Activated gamma-delta T cell treated with Interleukin-2 at 50 U/mL for 16 hours (primary cell): ENCODE measurements at places on chromosomes 1 and 21.

GRCh38 chr1:246631426-246631825, 65.2 kb downstream of the CNST start:
- no peak for DNase-seq

GRCh38 chr1:95951371-95952102, 717.5 kb downstream of the RWDD3 start:
- DNase-seq = no peak

GRCh38 chr1:16072616-16073484, 601 bp downstream of the FAM131C start:
- no peak for DNase-seq

DNA sequence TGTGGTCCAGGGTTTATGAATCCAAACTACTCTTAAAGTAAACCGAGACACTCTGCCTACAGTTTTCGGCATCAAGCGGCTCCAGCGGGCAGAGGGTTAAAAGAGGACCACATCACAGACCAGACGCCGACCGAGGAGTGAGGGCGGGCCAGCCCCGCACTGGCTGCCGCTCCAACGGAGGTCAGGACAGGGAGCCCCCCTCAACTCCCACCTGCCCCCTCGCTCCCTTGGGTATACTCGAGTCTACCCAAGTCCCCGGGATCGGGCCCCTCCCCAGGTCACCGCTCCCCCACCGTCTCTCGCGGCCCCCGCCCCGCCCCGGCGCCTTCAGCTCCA, 312 bp downstream of the ARNT start:
- no peak for DNase-seq

DNA sequence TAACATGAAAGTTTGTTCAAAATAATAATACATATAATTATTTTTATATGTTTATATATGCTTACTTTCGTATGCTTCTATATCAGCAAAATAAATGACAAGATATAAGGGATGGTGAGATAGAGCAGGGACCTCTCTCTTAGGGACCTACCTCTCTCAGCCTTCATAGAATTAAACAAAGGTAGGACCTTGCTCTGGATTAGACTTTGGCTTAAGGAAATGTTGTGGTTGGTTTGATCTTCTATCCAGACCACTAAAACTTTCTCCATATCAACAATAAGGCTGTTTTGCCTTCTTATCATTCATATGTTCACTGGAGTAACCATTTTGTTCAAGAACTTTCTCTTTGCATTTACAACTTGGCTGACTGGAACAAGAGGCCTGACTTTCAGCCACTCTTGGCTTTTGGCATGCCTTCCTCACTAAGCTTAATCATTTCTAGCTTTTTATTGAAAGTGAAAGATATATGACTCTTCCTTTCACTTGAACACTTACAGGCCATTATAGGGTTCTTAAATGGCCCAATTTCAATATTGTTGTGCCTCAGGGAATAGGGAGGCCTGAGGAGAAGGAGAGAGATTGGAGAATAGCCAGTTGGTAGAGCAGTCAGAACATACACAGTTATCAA, 14.4 kb downstream of the FRRS1 start:
- DNase-seq = no peak

- no peak for DNase-seq
Measured at GRCh38 chr1:29602203-29602602, 365.9 kb downstream of the PTPRU start.

DNA sequence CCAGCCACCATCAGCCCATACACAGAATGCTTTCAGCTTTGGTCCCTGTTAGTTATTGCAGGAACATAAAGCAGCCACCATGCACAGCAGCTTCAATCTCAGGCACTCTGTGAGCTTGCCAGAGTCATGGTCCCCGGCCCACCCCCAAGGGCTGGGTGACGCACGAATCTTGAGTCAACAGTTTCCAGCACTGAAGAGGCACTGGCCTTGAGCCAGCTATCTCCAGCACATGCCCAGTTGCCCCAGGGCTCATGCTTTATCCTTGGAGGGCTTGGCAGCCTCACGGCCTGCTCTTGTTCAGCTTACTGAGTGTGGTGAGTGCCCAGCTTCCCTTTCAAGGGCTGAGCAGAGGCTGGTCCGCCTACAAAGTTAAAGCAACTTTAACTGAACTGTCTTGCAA, 200.7 kb upstream of the RAB4A start:
- no peak for DNase-seq

DNA sequence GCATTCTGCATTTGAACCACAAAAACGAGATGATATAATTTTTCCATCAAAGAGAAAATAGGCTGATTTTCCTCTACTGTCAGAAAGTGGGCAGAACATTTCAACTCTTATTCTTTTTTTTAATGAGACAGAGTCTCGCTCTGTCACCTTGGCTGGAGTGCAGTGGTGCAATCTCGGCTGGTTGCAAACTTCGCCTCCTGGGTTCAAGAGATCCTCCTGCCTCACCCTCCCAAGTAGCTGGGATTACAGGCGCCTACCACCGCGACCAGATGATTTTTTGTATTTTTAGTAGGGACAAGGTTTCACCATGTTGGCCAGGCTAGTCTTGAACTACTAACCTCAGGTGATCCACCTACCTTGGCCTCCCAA, 11.6 kb downstream of the DSTYK start:
- no peak for DNase-seq

DNA sequence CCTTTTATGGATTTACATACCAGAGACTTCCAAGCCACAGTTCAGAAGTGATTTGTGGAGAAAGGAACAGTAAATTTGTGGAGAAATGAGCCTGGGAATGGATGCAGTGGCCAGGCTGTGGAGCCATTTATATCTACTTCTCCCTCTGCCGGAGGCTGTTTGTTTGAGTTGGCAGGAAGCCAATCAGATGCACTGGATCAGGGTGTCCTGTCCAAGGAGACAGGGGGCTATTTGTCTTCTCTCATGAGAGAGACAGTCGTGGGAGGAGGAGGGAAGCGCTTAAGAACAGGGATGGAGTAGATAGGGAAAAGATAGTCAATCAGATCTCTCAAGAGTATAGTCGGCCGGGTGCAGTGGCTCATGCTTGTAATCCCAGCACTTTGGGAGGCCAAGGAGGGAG, 2.8 kb upstream of the HAPLN2 start:
- no peak for DNase-seq

DNA sequence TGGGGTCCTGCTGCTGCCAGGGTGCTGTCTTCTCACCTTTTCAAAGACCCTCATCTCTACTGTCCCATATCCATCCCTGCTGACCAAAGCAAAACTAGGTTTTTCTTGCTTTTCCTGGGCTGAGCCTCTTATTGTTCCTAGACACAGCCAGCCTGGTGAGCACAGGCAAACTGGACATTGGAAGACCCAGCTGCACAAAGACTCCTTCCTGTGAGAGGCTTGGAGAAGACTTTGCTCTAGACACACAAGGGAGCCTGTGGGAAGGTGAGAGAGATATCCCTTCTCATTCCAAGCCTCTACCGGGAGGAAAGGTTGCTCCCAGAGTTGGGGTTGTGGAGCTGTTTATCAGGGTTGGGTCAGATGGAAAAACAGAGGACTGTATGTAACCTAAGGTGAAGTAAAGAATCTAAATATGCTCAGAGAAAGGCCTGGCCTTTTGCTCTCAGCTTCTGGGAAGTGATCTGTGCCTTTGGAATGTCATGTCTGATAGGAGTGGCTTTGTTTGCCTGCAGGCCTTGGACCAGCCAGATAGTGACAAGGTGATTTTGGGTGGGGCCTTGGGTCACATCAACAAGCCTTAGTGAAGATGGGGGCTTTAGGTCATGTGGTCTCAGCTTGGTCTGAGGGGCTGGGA, 87.6 kb upstream of the RUNX1 start:
- no peak for DNase-seq
